Left lung (tissue), 14 donors: ENCODE measurements at places on chromosomes 5 and 9.
A peak's percentile ranks its signal among the peaks of the same experiment; 100 is the strongest.

GRCh38 chr9:95090023-95090791 is 227.3 kb downstream of the FANCC start:
- no peak for DNase-seq

- DNase-seq = no peak
Measured at GRCh38 chr5:119427060-119427459, 25.2 kb upstream of the HSD17B4 start.

DNA sequence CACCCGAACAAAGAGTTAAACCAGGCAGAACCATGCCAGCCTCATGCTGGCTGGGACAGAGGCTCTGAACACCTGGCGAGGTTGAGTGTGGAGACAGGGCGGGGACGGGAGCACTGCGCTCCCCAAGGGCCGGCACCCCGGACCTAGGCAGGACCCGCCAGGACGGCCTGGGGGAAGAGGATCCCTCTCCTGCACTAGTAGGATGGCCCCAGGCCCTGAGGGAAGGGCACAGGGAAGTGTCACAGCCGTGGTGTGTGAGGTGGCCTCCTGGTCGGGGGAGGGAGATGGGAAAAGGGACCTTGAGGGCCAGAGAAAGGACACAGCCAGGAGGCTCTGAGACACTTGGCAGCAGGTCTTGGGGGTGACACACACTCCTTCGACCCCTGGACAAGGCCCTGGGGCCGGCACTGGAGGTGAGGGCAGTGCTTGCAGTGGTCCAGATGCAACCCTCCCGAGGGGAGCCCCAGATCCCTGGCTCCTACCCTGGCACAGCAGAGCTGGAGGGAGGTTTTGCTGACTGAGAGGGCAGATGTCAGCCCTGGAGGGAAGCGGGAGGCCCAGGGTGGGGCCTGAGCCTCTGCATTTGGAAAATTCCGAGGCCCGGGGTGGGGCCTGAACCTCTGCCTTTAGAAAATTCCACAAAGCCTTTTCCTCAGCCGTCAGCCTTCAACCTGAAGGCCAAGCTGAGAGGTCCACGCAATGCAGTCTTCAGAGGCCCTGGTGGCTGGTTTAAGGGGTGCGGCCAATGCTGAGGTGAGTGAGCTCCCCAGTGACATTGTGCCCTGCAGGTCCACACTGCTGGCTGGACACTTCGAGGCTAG is 24.8 kb upstream of the TERT start:
- DNase-seq = peak; percentile 25

- no peak for DNase-seq
Measured at GRCh38 chr9:108270051-108270450, 585.7 kb downstream of the ACTL7B start.
